ENCODE measurements at places on chromosomes 13 and 19.

GRCh38 chr19:30029721-30030510 is 87.9 kb downstream of the URI1 start:
- no peak for DNase-seq

- no peak for DNase-seq
Observed at GRCh38 chr13:45847554-45848224, 3.9 kb downstream of the SIAH3 start.

DNA sequence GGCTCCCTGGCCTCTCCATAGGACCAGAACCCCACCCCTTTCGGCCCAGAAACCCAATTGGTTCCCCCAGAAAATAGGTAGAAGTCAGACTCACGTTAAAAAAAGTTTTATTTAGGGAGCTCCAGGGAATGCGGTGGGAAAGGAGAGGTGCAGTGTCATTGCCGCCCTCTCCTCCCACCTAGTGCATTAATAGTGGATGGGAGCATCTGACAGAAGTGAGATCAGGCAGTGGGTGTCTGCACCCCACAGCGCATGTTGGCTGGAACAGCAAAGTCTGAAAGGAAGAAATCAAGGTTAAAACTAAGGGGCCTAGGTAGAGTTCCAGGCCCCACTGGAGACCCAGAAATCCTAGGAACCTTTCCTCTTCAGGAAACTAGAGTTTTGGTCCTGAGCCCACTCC is 2.1 kb upstream of the PHLDB3 start:
- no peak for DNase-seq

- DNase-seq = no peak
Observed at GRCh38 chr13:111626371-111627305, 306.2 kb downstream of the TEX29 start.

- DNase-seq = peak; percentile 91
Observed at GRCh38 chr19:11125994-11126685, 29.4 kb downstream of the SPC24 start.

GRCh38 chr19:48330012-48330681 is 4.8 kb downstream of the EMP3 start:
- DNase-seq = peak; percentile 95

DNA sequence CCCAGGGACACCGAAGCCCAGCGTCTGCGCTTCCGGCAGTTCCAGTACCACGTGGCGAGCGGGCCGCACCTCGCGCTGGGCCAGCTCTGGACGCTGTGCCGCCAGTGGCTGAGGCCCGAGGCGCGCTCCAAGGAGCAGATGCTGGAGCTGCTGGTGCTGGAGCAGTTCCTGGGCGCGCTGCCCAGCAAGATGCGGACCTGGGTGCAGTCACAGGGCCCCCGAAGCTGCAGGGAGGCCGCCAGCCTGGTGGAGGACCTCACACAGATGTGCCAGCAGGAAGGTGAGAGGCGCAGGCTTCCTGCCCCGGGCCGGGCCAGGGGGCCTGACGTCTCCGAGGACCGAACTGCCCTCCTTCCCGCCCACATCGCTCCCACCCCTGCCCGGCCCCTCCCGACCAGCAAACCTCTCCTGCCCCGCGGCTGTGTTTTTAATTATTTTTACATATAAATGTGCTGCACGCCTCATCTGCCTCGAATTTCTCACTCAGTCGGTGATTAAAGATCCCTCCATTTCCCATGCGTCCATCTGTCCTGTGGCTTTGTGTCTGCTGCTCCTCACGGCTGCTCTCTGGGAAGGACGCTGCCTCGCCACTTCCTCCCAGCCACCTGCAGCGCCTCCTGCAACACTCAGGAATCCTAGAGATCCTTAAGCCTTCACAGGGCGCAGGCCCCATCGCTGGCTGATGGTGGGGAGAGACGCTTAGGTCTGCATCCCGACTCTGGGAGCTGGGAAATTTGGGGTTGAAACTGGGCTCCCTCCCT is 4.3 kb downstream of the ZSCAN1 start:
- peak; percentile 69 for DNase-seq

GRCh38 chr13:38167164-38167822 is 182.4 kb upstream of the UFM1 start:
- no peak for DNase-seq

DNA sequence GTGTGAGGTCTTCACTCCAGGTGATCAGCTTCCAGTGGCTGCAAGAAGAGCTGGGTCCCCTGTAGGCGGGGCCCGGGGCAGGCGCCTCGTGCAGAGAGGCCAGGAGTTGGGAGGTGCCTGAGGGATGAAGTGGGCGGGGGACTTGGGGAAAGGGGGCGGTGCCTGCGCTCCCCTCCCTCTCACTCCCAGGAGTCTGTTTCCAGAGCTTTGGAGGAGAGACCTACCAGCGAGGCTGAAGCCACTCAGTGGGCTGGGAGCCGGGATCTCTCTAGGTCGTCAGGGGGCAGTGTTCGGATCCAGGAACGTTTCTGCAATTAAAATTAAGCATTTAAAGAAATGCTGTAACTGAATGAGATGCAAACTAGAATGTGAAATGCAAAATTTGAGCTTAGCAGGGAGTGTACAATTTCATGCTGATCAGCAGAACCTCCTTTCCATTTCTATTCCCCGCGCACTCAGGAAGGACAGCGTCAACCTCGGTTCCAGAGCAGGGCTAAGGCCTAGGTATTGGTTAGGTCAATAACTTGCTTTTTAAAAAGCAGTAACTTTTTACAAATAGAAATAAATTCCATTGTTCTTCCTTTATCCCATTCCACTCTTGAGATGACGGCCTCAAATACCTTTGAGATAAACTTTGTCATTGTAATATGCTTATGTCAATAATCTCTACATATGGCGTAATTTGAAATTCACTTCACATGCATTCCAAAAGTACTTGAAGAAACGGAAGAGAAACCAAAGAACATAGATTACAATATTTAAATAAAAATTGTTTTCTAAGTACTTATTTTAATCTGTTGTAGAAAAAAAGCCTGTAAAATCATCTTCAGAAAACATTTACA is 11.6 kb downstream of the ZNF160 start:
- no peak for DNase-seq

- DNase-seq = no peak
Observed at GRCh38 chr13:91922969-91923592, 524.7 kb downstream of the GPC5 start.

Data from eye (tissue), 1 donor.